ENCODE measurements at places on chromosomes 7 and 10. TPM values are rescaled to one million over a fixed set of nuclear protein-coding genes. Genes with fewer than 3 reads are reported as not detected.

Gene ANKMY2
- total RNA-seq: 9.1 TPM

Gene DYNC1I1
- 69.1 TPM for total RNA-seq

Gene PCGF6
- total RNA-seq: 13.8 TPM

Gene MACROH2A2
- 0.68 TPM for total RNA-seq

Gene PRKCQ
- 0.41 TPM for total RNA-seq

Gene GTF2IRD1
- 14.4 TPM for total RNA-seq

Gene A1CF
- total RNA-seq: not detected

All from thoracic aorta (tissue), 2 donors.